Endothelial cell of umbilical vein (primary cell): ENCODE measurements at places on chromosomes 6 and 20. TPM values are rescaled to one million over a fixed set of nuclear protein-coding genes. Genes with fewer than 3 reads are reported as not detected.

MEP1A gene
- not detected in 2 replicates for total RNA-seq

SLC35D3 gene
- not detected in 2 replicates for total RNA-seq

LY6G6F gene
- not detected in 2 replicates for total RNA-seq

NOX3 gene
- total RNA-seq: not detected in 2 replicates

CLDN20 gene
- total RNA-seq: not detected in 2 replicates

TAGAP gene
- total RNA-seq: not detected in 2 replicates
